Right lung (tissue), 10 donors: ENCODE measurements at places on chromosomes 11 and 22. TPM values are rescaled to one million over a fixed set of nuclear protein-coding genes. Genes with fewer than 3 reads are reported as not detected.

Gene KRTAP5-7
- polyA plus RNA-seq, result 0.13 TPM

Gene TREH
- polyA plus RNA-seq, result 0.35 TPM

Gene INS
- polyA plus RNA-seq, result not detected

- DNase-seq, result no peak
Measured at GRCh38 chr11:30489511-30489910, 96.6 kb downstream of the MPPED2 start.

DNA sequence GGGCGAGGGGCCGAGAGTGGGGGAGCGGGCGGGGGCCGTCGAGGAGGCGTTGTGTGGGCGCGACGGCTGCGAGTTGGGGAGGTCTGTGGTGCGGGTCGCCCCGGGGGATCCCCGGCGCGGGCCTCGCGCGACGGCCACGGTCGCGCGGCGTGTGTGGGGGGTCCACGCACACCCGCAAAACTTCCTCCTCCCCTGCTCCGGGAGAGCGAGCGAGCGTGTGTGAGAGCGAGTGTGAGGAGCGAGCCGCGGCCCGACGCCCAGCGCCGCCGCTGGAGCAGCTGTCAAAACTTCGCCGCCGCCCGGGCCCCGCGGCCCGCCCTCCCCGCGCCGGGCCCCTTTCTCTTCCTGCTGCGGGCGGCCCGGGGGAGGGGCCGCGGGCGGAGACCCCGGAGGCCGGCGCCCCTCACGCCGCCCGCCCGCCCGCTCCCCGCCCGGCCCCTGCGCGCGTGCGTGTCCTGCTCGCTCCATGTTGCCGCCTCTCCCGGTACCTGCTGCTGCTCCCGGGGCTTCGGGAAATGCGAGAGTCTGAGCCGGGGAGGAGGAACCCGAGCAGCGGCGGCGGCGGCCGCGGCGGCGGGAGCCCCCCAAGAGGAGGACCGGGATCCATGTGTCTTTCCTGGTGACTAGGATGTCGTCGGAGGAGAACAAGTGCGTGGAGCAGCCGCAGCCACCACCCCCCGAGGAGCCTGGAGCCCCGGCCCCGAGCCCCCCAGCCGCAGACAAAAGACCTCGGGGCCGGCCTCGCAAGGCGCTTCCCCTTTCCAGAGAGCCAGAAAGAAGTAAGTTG is 9.0 kb upstream of the CCT8L2 start:
- no peak for DNase-seq

DNA sequence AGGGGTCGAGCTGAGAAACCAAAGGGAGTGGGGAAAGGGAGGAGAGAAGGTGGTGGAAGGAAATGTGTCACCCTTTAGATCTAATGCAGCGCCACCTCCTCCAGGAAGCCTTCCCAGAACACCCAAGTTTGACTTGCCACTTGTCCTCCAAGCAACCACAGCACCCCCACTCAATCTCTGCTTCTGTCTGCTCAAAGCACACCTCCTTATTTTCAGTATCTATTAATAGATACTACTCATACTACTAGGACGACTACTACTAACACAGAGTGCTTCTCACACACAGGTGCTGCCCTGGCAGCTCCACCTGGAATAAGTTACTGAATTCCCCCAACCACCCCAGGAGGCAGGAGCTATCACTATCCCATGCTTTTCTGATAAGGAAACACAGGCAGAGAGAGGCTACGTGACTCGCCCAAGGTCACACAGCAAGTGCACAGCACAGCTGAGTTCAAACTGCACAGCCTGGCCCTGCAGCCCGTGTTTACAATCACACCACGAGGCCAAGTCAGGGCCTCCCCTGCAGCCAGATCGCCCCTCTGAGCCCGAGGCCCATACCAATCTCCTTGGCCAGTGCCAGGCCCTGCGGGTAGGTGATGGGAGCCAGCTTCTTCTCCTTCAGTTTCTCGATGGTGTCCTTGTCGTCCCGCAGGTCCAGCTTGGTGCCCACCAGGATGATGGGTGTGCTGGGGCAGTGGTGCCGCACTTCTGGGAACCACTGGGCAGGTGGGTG is 13.2 kb downstream of the RAC2 start:
- DNase-seq, result no peak

GRCh38 chr11:117466966-117467365 is 139.3 kb downstream of the CEP164 start:
- no peak for DNase-seq

- no peak for DNase-seq
Measured at GRCh38 chr11:6674862-6675261, 8.3 kb downstream of the MRPL17 start.

DNA sequence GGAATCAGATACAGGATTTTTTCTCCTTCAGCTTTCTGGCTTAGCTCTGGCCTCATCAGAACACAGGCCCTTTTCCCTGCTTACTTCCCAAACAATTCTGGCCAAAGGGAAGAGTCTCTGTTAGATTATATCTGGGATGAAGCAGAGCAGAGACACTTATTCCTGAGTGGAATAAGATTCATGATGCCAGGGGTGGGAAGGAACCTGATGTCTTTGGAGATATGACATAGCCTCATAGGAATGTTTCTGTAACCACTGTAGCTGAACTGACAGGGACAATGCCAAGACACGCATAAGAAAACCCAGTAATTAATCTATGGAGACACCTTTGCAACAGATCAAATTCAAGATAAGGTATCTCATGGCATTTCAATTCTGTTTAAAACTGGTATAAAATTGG is 177.1 kb upstream of the RAG2 start:
- no peak for DNase-seq

GRCh38 chr11:6565988-6566703 is 37.3 kb downstream of the RRP8 start:
- DNase-seq, result no peak

- no peak for DNase-seq
Measured at GRCh38 chr11:130832566-130833425, 83.5 kb downstream of the SNX19 start.

- no peak for DNase-seq
Measured at GRCh38 chr11:121996574-121996973, 119.4 kb downstream of the BLID start.

DNA sequence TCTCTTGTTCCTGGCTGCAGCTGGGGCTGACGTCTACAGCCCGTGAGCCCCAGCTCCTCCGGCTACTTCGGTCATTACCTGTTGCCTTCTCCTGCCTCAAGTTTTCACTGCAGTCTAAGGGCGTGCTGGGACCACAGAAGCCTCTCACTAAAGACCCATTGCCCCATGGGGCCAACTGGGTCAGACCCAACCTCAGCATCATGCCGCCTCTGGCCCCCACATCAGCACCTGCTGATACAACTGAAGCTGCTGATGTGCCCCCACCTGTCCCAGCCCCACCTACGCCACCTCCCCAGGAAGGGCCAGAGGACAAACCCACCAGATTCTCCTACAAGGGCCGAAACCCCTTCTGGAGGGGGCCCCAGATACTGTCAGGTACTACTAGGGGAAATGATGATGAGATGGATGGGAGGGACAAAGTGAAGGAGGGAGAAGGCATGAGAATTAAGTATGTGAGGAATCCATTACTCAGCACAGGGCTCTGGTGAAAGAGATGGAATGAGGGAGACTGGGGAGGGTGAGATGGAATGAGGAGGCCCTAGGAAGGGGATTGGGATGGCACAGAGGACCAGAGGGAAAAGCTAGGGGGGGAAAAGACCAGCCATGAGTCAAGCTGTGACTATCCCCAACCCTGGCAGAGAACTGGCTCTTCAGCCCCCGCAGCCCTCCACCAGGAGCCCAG is 5.1 kb downstream of the C11orf42 start:
- DNase-seq, result no peak

DNA sequence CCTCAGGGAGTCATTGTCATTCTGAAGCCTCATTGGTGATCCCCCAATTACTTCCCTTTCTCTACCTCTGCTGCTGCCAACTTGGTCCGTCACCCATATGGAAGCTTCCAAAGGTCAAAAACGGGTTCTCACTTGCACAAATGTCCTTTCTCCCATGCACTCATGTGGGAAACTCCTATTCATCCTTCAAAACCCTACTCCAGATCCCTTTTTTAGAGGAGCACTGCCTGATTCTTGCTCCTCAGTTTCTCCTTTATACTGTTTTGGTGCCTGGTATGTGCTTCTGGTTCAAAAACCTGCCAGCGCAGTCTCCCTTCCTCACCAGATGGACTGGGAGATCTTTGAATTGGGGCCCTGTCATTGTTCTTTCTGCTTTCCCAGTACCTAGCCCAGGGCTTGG is 41.9 kb downstream of the MYO18B start:
- DNase-seq, result no peak

- no peak for DNase-seq
Measured at GRCh38 chr11:70745941-70746340, 347.6 kb downstream of the CTTN start.
